ENCODE measurements at places on chromosomes 16 and 17.

DNA sequence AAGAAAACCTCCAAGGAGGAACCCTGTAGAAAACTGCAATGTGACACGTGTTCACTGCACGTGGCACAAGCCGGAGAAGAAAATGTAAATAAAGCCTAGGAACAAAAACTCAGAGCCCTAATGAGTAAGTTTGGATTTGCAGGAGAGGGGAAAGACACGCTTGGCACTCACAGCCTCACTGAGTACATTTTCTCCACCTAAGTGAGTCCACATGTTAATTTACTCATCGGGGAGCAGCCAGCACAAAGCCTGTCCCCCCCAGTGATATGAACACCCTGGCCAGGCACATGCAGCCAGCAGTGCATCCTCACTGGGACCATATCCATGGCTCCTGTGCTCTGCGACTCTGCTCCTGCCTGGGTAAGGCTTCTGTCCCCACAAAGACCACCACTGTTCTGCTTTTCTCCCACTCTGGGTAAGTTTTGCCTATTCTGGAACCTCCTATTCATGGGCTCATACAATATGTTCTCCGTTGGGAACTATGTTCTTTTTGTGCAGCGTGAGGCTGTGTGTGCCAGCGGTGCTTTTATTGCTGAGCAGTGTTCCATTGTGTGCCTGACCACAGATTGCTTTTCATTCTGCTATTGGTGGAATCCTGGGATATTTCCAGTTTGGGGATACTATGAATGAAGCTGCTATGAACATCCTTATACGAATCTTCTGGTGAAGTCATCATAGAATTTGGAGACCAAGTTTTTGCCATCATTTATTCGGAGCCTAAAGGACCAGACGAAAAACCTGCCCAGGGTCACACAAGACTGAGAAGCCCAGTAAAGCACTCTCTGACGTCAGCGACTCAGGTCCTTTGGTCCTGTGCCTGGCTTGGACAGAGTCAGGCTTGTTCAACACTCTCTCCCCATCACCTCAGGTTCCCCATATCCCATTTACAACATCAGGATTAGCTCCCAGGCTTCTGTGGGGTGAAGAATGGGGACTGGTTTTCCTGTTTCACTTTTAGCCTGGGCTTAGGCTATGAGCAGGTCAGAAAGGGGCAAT, 53.3 kb downstream of the RNF112 start:
- DNase-seq = no peak

- DNase-seq = peak; percentile 47
Observed at GRCh38 chr16:67943619-67944504, at the start of gene LCAT. TSS of gene LCAT (minus strand) at chr16:67944120. CDS start at chr16:67944101, 19 bp downstream.

- DNase-seq = no peak
Observed at GRCh38 chr16:88688013-88688778, 1.9 kb upstream of the SNAI3 start.

- no peak for DNase-seq
Observed at GRCh38 chr16:65062736-65063583, 58.9 kb downstream of the CDH11 start.

DNA sequence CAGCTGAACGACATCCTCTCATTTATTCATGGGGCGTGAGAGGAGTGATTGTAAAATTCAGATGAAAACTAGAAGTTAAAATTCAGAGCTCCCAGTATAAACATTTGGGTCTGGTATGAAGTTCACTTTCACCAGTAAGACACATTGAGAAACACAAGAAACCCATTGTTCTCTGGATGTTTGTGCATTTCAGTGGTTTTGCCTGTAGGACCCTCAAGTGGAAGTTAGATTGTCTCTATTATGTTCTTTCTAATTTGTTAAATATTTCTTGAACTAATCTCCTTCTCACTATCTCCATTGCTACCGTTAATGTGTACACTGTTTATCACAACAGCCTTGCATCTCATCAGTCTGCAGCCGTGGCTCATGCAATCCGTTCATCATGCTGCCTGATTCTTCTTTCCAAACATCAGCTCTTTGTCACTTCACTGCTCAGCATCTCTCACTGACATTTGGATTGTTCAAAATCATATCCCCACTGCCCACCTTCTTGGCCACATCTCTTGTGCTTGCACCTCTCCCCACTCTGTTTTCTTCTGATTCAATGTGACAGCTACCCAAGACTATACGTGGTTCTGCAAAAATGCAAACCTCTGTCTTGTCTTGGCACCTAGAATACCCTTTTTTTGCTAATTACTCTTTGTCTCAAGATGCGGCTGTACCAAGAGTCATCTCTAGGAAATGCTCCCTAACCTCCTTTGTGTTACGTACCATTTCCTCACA, 49.5 kb downstream of the HLF start:
- no peak for DNase-seq

GRCh38 chr17:58327363-58328194, 1.0 kb downstream of the TSPOAP1 start:
- no peak for DNase-seq

DNA sequence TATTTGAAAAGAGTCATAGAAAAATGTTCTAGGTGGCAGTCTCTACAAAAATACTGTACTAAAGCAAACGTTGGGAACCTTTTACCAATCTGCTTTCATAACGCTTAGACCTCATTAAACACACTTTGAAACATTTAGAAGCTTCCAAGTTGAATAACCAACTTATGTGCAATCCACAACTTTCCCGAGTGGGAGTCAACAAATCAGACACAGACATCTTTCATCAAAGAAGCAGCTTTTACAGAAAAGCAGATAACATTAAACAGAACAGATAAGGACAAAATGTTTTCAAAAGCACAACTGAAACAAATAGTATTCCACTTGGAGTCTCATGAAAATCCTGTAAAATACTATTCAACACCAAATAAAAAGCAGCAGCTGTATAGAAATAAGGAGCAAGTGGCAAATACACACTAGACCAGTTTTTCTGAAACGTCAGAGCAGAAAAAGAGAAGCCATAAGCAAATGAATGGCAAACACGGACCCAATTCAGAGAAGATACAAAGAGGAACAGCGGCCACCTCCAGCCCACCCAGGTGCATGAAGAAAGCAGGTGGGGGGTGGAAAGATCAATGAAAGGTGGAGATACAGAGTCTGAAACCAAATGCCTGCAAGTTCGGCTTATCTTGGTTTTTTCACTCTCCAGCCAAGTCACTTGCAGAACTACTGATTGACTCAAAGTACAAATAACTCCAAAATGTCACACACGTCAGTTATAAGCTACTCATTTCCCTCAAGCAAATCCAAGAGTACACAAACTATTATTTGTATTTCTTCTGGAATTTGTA, 18.4 kb upstream of the FBF1 start:
- no peak for DNase-seq

GRCh38 chr17:4583782-4584100, 588 bp upstream of the SMTNL2 start:
- no peak for DNase-seq

GRCh38 chr17:9936095-9936494, 31.0 kb upstream of the RCVRN start:
- DNase-seq = no peak

DNA sequence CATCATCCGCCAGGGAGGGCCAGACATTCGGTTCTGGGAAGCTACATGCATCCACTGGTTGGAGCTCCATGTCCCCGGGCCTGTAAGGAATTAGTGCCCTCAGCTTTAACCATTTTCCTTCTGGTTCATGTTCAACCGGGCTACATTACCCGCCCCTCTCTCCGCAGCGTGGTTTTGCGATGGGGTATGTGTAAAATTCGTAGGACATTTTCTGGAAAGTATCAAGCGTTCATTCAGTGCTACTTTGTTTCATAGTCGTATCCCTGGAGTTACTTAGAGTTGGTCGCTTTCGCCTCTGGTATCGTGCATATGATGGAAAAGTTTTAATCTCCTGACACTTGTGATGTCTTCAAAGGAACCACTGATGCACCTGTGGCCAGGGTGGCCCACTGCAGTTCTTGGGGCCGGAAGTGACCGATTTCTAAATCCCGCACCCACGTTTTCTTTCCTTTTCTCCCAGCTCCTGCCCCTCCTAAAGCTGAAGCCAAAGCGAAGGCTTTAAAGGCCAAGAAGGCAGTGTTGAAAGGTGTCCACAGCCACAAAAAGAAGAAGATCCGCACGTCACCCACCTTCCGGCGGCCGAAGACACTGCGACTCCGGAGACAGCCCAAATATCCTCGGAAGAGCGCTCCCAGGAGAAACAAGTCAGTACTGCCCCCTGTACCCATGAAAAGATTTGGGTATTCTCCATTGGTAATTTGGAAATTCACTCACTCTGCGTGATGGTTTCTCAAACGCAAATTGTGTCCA, 637 bp downstream of the RPL23A start:
- no peak for DNase-seq

GRCh38 chr17:58368860-58369213, 16.8 kb upstream of the SUPT4H1 start:
- DNase-seq = no peak

GRCh38 chr17:1347589-1348323, 52.3 kb downstream of the YWHAE start:
- no peak for DNase-seq

DNA sequence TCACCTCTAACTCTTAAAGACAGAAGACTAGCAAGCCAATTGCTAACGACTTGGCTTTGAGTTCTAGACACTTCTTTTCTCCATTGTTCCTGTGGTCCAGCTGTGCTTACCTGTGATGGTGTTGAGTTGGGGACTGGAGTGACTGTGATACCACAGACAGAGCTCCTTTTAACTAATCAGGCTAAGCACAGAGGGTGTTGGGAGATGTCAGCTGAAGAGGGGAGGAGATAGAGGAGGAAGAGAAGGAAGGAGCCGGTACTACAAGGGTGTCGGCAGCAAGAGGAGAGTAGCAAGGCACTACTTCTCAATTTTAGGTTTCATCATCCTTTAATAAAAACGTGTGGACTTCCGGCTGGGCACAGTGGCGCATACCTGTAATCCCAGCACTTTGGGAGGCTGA, 5.1 kb upstream of the MYO1D start:
- DNase-seq = no peak

GRCh38 chr17:78842881-78843565, 2.4 kb upstream of the USP36 start:
- no peak for DNase-seq

GRCh38 chr17:20234276-20234675, 225.1 kb downstream of the SPECC1 start:
- DNase-seq = no peak

GRCh38 chr16:77899416-77899815, 111.1 kb downstream of the VAT1L start:
- no peak for DNase-seq

DNA sequence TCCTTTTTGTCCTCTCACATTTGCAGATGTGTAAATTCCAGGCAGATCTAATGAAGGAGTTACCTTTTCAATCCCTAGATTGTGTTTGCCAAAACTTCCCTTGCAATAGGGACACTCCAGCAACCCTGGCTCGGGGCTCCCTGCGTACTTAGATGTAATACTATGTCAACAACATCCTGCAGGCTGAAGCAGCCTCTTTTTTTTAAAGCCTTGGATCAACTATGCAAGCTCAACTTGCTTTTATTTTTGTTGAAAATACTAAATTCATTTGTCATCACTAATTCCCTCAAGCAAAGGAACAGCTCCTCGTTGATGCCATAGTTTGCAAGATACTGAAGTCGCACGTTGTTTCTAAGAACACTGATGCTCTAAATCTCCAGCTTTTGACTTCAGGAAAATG, 59.1 kb downstream of the GRIN2A start:
- DNase-seq = no peak

GRCh38 chr16:58614860-58615259, 14.8 kb downstream of the CNOT1 start:
- no peak for DNase-seq

GRCh38 chr17:16922386-16923096, 49.4 kb downstream of the TNFRSF13B start:
- no peak for DNase-seq

GRCh38 chr16:57601801-57602478, 26.5 kb upstream of the ADGRG1 start:
- no peak for DNase-seq

DNA sequence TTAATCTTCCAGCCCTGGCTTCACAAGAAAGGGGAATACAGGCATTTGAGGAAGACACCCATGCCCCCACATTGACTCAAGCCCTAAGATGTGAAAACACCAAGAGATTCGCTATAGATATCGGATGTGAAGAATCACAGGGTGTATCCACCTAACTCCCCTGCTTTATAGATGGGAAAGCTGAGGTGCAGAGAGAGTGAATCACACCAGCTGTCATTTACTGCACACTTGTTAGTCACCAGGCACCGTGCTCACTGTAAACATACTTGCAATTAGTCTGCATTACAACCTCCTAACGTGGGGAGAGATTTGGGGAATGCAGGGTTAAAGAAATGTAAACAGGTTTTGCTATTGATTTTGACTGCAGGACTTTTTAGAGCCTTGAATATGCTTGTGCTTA, 325.5 kb downstream of the C16orf95 start:
- DNase-seq = no peak

DNA sequence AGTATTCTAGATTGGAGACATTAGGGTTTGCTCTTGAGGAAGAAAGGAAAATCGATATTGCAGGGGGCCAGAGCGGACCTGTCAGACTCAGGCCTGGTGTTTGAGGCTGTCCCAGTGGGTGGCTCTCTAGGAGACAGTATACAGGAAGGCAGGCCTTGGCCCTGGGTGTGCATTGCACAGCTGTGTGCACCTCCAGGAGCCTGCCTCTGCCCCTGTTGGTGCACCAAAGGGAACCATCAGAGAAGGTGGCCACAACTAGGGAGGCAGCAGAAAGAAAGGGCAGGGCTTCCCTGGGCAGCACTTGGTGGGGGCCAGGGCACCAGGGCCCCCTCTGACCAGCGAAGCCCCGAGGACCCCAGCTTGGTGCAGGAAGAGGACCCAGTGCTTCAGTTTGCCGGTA, 188.0 kb downstream of the NTN1 start:
- no peak for DNase-seq

DNA sequence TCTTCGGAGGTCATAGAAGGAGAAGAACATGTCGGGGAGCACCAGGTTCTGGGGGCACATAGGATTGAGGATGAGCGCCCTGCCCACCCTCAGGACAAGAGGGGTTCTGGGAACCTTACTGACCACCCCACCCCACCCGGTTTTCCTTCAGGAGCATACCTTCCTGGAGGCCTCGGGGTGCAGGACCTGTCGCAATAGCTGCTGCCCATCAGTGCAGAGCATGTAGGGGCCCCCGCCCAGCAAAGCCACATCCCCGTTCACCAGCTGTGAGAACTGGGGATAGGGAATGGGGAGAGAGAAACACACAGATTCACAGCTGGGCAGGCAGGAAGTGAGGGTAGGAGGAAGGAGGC, 2.1 kb downstream of the ESRP2 start:
- no peak for DNase-seq

- DNase-seq = no peak
Observed at GRCh38 chr16:67198238-67198734, 645 bp upstream of the ELMO3 start.

- no peak for DNase-seq
Observed at GRCh38 chr17:9158544-9159452, 137.5 kb downstream of the NTN1 start.

GRCh38 chr17:63707151-63707550, 7.2 kb upstream of the LIMD2 start:
- no peak for DNase-seq

Data from brain pericyte (primary cell).